Naive B cell (primary cell): ENCODE measurements at places on chromosomes 3 and 15.

- no peak for DNase-seq
Observed at GRCh38 chr3:104578558-104578957, 788.2 kb upstream of the ALCAM start.

DNA sequence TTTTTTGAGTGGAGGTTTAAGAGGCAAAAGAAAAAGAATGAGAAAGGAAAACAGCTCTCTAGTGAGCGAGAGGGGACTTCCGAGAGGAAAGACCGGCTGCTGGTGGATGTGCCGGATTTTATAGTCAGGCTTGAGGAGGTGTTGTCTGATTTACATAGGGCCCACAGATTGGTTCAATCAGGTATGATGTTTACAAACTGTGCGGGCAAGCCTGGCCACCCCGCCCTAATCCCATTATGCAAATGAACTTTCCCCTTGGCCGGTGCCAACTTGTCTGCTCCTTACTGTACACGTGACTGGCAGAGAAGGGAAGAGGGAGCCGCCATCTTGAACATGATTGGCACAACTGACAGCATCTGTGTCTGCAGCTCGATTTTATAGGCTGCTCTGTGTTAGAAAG lies 44.7 kb downstream of the FAM43A start:
- no peak for DNase-seq

DNA sequence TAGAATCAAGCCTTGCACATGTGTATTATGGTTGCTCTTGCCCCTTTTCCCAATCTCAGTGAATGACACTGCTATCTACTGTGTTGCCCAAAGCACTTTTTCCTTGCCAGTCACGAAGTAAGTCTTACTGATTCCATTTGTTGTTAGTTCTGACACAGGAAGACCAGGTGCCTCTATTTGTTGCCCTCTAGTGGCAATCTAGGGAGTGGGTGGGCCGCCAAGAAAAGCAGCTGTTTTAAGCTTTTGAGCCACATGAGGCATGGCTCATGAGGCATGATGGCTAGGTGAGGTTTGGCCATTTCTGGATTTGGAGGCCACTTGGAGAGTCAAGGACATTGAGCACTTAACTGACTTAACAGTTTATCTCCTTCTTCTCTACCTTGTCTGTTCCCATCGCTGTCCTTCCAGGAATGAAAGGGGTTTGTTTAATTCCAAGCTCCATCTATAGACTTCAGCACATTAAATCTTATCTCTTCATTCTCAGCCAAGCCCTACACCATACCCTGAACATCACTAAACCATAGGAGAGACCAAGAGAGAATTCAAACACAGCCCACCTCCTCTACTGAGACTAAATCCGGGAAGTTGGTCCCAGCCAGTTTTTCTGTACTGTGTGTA lies 103.1 kb downstream of the HCN4 start:
- DNase-seq, result peak; percentile 19

GRCh38 chr15:32941823-32942222 lies 224.0 kb downstream of the GREM1 start:
- DNase-seq, result no peak

GRCh38 chr3:134300520-134300919 lies 49.9 kb upstream of the RYK start:
- no peak for DNase-seq

DNA sequence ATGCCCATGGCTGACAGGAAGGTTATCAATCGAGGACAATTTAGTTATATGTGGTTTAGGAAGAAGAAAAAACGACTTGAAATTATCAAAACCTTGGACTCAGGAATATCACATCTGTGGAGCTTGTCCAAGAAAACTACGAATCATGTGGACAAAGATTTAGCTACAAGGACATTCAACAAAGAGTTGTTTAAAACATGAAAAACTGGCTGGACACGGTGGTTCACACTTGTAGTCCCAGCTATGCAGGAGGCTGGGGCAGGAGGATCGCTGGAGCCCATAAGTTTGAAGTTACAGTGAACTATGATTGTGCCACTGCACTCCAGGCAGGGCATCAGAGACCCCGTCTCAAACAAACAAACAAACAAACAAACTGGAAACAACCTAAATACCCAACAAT lies 142.4 kb downstream of the MAGI1 start:
- no peak for DNase-seq

DNA sequence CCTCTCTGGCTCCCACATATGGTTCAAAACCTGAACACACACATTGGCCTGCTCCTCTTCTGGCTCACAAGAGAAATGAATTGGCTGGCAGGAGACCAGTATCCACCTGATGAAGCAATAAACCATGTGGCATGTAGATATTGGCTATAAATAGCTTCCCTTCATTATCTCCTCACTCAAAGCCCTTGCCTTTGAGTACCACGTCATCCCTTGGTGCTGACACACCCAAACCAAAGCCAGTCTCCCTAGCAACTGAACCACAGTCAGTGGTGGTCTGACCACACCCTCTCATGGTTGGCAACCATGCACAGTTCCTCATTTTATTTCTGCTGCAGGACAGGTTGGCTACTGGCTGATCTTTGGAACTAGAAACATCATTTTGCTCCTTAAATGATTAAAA lies 98.8 kb downstream of the ZNF621 start:
- peak; percentile 95 for DNase-seq

DNA sequence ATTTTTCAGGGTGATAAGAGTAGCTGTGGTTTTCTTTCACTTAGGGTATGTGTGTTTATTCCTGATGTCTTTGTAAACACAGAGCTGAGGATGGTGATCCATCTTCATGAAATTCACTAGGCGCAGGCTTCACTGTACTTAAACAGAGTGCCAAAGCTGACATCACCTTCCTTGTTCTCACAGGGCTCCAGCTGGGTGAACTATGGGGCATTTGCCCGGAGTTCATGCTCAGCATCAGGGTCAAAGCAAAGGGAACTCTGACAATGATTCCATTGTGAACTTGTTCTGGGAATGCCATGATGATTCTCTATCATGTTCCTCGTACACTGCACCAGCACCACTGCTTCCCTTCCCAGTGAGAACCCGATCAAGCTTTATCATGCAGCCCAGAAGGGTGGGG lies 184.8 kb upstream of the P2RY1 start:
- no peak for DNase-seq

- DNase-seq, result no peak
Observed at GRCh38 chr3:10772271-10773161, 43.5 kb upstream of the SLC6A11 start.

DNA sequence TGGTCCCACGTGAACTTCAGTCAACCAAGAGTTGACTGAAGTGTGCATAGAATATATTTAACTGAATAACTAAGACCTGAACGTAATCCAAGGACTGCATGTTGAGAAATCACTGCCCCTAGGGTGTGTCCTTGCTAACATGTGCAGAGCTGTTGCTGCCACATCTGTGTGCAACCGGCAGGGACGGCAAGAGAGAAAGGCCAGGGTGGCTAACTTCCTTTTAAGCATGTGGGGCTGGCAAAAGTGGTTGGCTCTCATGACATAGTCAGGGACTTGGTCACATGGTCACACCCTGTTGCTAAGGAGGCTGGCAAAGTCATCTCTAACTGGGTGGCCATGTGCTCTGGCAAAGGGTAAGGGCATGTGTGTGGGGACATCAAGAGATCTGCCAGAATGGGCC lies 52.4 kb downstream of the GASK1A start:
- no peak for DNase-seq

DNA sequence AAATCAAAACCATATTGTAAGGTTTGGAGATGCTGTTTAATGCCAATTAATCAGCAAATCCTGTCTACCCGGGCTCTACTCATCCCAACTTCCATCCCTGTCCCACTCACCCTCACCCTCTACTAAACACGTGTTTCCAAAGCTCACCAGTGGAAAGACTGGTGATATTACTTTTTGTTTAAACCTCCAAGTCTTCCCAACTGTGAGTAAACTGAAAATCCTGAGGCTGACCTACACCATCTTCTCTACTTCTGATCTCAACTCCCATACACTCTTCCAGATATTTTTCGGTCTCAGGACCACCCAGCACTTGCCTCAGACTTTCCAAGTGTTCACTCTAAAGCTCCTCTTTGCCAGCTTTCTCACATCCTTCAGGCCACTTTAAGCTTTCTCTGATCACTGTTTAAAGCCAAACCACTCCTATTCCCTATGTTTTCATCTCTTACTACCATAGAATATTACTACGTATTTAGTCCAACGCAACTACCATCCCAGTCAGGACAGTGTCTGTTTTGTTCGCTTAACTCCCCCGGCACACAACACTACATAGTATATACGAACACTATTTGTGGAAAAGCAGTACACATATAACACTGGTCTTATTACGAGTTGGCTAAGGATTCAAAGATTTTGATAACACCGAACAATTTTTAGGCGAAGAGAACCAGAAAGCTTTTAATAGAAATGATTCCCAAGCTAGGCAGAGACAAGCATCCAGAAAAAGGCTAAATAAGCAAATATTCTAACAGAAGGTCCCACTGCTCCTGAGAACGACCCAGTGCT lies 684 bp downstream of the RPL4 start:
- DNase-seq, result no peak

GRCh38 chr3:51353131-51353530 lies 32.0 kb upstream of the MANF start:
- no peak for DNase-seq

- DNase-seq, result peak; percentile 43
Observed at GRCh38 chr3:177811112-177811511, 613.8 kb upstream of the TBL1XR1 start.

GRCh38 chr3:80806673-80807072 lies 954.8 kb downstream of the GBE1 start:
- DNase-seq, result no peak

- DNase-seq, result no peak
Observed at GRCh38 chr3:141371882-141372281, 3.6 kb downstream of the ZBTB38 start.

DNA sequence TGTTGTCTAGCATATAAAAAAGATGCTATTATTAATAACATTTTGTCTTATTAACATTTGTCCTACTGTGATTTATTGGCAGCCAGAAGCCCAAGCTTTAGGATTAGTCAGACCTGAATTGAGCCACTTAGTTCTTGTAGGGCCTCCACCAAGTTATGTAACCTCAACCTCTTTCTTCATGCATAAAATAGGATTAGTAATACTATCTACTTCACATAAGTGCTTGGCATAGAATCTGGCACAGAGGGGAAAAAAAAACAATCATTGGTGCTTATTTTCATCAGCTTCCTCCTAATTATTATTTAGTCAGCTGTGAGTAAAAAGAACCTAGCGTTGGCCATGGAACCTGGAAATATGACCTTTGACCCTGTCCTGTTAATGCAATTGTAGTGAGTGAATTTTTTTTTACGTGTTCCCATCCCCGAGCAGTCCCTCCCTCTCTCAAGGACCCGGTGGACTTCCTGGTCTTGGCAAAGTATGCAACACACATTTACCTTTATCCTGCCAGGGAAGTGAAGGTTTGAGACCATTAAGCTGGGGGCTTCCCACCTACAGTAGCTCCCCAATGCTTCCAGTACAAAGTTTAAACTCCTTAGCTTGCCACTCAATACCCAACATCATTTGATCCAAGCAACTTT lies 136.8 kb downstream of the FHIT start:
- no peak for DNase-seq

DNA sequence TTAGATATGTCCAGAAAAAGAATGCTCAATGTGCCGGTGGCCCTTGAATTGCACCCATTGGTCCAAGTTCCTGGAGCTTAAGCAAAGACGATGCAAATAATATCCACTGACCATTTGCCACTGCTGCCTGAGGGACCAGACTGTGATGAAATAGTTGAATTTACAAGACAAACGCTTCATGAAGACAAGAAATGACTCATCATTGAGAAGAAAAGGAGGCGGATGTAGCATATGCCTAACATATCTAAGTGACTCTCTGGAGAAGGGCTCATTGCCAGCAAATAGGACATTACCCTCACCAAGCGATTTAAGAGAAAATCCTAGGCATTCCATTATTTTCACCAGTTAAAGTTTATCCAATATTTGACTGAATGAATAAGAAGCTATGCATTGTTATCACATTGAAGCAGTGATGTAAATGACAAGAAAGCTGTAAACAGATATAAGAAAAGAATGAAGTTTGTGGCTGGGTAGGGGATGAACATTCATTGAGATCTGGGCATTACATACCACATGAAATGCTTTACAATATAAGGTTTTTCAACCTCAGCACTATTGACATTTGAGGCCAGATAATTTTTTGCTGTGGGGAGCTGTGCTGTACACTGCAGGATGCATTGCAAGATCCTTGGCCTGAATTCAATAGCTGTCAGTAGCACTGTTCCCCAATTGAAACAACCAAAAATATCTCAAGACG lies 48.9 kb upstream of the CPNE4 start:
- DNase-seq, result no peak

DNA sequence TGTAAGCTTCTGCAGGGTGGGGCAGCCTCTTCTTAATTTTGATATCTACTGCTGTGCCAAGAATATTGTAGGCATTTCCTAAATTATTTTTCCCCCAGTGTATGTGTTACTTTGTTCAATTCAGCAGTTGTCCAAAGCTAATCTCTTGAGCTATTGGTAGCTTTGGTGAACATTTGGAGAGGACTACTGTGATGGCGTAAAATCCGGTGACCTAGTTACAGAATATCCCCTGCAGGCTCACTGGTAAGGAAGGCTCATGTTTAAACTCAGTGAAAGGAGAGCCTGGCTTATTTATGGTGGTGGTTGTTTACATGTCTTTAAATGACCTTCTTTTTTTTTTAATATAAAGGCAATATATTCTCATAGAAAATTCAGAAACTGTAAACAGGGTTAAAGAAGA lies 105.6 kb downstream of the LPP start:
- no peak for DNase-seq

DNA sequence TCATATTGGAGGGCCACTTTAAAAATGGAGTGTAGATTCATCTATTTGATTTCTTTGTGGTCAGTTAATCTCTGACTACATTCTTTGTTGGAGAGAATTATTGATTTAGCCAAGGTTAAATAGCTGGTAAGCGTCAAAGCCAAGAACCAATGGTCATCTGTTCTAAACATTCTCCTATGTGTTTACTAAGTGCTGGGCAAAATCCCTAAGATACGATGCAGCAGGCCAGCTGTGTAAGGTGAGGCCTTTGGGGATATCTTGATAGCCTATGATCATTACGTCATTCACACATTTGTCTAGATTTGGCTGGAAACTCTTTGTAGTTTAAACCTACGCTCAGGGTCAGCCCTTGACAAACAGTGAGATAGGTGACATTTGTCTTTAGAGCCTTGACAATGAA lies 236.2 kb downstream of the NR1D2 start:
- DNase-seq, result no peak

- DNase-seq, result no peak
Observed at GRCh38 chr15:64542091-64542490, 81.7 kb downstream of the ZNF609 start.

DNA sequence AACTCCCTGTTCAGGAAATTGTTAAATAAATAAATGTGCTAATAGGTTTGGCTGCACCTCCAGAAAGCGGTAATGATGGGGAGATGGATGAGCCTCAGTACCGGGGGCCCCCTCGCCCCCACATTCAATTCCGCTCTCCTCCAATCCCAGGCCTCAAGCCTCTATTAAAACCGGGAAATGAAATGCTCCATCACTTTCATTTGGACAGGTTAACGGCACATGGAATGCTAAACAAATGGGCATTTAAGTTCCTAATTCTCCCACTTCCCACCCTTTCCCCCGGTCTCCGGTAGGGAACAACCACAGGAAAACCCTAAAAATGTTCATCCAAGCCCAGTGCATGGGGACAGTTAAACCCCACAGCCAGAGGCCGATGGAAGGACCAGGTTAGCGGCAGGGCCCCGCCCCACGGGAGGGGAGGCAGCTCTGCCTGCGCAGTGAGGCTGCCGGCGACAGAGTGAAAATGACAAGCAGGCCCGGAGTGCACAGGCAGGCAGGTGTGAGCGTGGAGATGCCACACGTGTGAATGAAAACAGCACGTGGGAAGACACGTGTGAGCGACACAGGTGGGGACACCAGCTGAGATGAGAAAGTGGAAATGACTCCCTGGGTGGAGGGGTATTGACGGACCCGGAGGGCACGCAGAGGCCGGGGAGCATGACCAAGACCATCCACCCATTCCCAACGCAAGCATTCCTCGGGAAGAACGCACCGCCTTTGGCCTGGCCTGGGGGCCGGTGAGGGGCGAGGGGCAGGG lies 28.1 kb downstream of the RNU5B-1 start:
- DNase-seq, result no peak
